Breast epithelium (tissue), 4 donors: ENCODE measurements at places on chromosomes 12 and 14. TPM values are rescaled to one million over a fixed set of nuclear protein-coding genes. Genes with fewer than 3 reads are reported as not detected.

GRCh38 chr12:1776170-1776921 is 44.0 kb upstream of the LRTM2 start:
- DNase-seq, result no peak

GRCh38 chr12:15131431-15131830 is 89.8 kb downstream of the RERG start:
- no peak for DNase-seq

GRCh38 chr14:99175331-99176155 is 96.5 kb downstream of the BCL11B start:
- DNase-seq, result no peak

- no peak for DNase-seq
Measured at GRCh38 chr12:118633071-118633470, 256.7 kb downstream of the SUDS3 start.

GRCh38 chr12:31828071-31828470 is 99.2 kb upstream of the AMN1 start:
- DNase-seq, result no peak

The TRIM9 gene
- 4.6 TPM for total RNA-seq

The SAMD15 gene
- 4.2 TPM for total RNA-seq

- no peak for DNase-seq
Measured at GRCh38 chr12:31560516-31560915, 30.4 kb downstream of the DENND5B start.
